ENCODE measurements at places on chromosomes 4 and X. TPM values are rescaled to one million over a fixed set of nuclear protein-coding genes. Genes with fewer than 3 reads are reported as not detected.

GRCh38 chr4:8818063-8818881, 53.4 kb downstream of the HMX1 start:
- H3K27ac ChIP-seq: no peak overlapping the region
- H3K4me1 ChIP-seq: no peaks in the 10 kb centered on the region
- no peak overlapping the region for H3K4me3 ChIP-seq
- peaks cover 15% of the 10 kb centered on the region for H3K27me3 ChIP-seq

Gene NONO
- 916 TPM for total RNA-seq

- no peak overlapping the region for H3K4me3 ChIP-seq
- DNase-seq: no peak
- H3K36me3 ChIP-seq: no peaks in the 10 kb centered on the region
- no peaks in the 10 kb centered on the region for H3K27me3 ChIP-seq
These were observed 431.6 kb downstream of the IDS start for GRCh38 chrX:149073479-149073878.

GRCh38 chr4:186743261-186743660, 19.6 kb upstream of the FAT1 start:
- H3K4me3 ChIP-seq: no peak overlapping the region
- H3K4me1 ChIP-seq: no peaks in the 10 kb centered on the region
- H3K36me3 ChIP-seq: no peaks in the 10 kb centered on the region
- H3K27ac ChIP-seq: no peak overlapping the region
- no peaks in the 10 kb centered on the region for H3K27me3 ChIP-seq

Gene ZNF711
- 34.7 TPM for total RNA-seq

DNA sequence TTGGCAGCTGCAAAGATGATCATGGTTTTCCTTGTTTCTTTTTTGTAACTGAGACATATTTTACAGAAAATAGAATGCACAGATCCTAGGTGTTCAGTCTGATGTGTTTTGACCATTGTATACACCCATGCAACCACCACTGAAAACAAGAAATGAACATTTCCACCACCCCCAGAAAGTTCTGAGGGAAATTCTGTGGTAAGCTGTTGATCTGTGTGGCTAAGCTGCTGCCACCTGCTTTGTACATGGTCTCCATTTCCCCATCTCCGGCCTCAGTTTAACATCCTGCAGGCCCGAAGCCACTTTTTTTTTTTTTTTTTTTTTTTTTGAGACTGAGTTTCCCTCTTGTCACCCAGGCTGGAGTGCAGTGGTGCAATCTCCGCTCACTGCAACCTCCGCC, 65.3 kb downstream of the NYX start:
- peaks cover 19% of the 10 kb centered on the region for H3K4me1 ChIP-seq
- H3K36me3 ChIP-seq: no peaks in the 10 kb centered on the region
- DNase-seq: no peak
- no peaks in the 10 kb centered on the region for H3K27me3 ChIP-seq

Gene SLC7A11
- 9.6 TPM for total RNA-seq

GRCh38 chrX:497186-498014, 110.7 kb upstream of the PPP2R3B start:
- H3K27ac ChIP-seq: no peak overlapping the region
- H3K36me3 ChIP-seq: no peaks in the 10 kb centered on the region
- peak; percentile 33 for DNase-seq

- H3K4me3 ChIP-seq: no peak overlapping the region
- H3K4me1 ChIP-seq: no peaks in the 10 kb centered on the region
- no peak for DNase-seq
- no peaks in the 10 kb centered on the region for H3K36me3 ChIP-seq
These were observed 31.0 kb downstream of the ZNF185 start for GRCh38 chrX:152928761-152929400.

Gene TMEM150C
- 3.8 TPM for total RNA-seq

GRCh38 chrX:25558137-25558536, 542.4 kb upstream of the ARX start:
- H3K4me1 ChIP-seq: no peaks in the 10 kb centered on the region
- no peaks in the 10 kb centered on the region for H3K36me3 ChIP-seq
- no peaks in the 10 kb centered on the region for H3K27me3 ChIP-seq
- DNase-seq: no peak
- no peak overlapping the region for H3K27ac ChIP-seq

DNA sequence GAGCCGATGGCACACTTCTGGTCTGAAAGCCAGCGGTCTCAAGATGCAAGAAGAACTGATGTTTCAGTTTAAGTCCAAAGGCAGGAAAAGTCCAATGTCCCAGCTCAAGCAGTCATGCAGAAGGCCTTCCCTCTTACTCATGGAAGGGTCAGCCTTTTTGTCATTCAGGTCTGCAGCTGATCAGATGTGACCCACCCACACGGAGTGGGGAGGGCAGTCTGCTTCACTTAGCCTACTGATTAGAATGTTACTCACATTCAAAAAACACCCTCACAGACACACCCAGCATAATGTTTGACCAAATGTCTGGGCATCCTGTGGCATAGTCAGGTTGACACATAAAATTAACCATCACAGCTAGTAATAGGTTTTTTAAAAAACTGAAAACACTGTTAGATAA, 6.6 kb downstream of the HCCS start:
- no peaks in the 10 kb centered on the region for H3K27me3 ChIP-seq
- H3K36me3 ChIP-seq: peaks cover 4% of the 10 kb centered on the region
- no peak for DNase-seq
- H3K4me3 ChIP-seq: no peak overlapping the region

Gene PORCN
- 21.2 TPM for total RNA-seq

Gene TMEM47
- 85.2 TPM for total RNA-seq

- H3K27ac ChIP-seq: no peak overlapping the region
- H3K27me3 ChIP-seq: no peaks in the 10 kb centered on the region
- DNase-seq: no peak
- H3K36me3 ChIP-seq: no peaks in the 10 kb centered on the region
These were observed 25.7 kb upstream of the PPARGC1A start for GRCh38 chr4:23915459-23916132.

Gene SUPT20HL2
- total RNA-seq: not detected

Gene C4orf50
- 0.32 TPM for total RNA-seq

GRCh38 chr4:130044788-130045531, 949.0 kb downstream of the C4orf33 start:
- no peaks in the 10 kb centered on the region for H3K27me3 ChIP-seq
- H3K36me3 ChIP-seq: no peaks in the 10 kb centered on the region
- no peak overlapping the region for H3K4me3 ChIP-seq
- DNase-seq: no peak

Gene TLL1
- total RNA-seq: not detected

GRCh38 chrX:101117701-101118100, 19.7 kb downstream of the CENPI start:
- no peaks in the 10 kb centered on the region for H3K27me3 ChIP-seq
- no peak overlapping the region for H3K4me3 ChIP-seq
- H3K4me1 ChIP-seq: no peaks in the 10 kb centered on the region
- no peak for DNase-seq

GRCh38 chrX:7346021-7346420, 198.1 kb upstream of the PUDP start:
- no peak for DNase-seq
- H3K4me1 ChIP-seq: peaks cover 3% of the 10 kb centered on the region
- no peaks in the 10 kb centered on the region for H3K27me3 ChIP-seq
- H3K4me3 ChIP-seq: no peak overlapping the region

GRCh38 chrX:18543738-18544137, 118.3 kb downstream of the CDKL5 start:
- H3K4me1 ChIP-seq: peaks cover 9% of the 10 kb centered on the region
- DNase-seq: no peak
- no peaks in the 10 kb centered on the region for H3K27me3 ChIP-seq
- H3K36me3 ChIP-seq: no peaks in the 10 kb centered on the region
- no peak overlapping the region for H3K4me3 ChIP-seq
- no peak overlapping the region for H3K27ac ChIP-seq

- H3K4me1 ChIP-seq: peaks cover 5% of the 10 kb centered on the region
- H3K36me3 ChIP-seq: no peaks in the 10 kb centered on the region
- no peak overlapping the region for H3K27ac ChIP-seq
- H3K27me3 ChIP-seq: peaks cover 79% of the 10 kb centered on the region
- peak overlapping the region; percentile 62 for H3K4me3 ChIP-seq
- peak; percentile 71 for DNase-seq
These were observed 632 bp downstream of the CCSER1 start for GRCh38 chr4:90127706-90128345.

Gene DCAF8L2
- total RNA-seq: not detected

DNA sequence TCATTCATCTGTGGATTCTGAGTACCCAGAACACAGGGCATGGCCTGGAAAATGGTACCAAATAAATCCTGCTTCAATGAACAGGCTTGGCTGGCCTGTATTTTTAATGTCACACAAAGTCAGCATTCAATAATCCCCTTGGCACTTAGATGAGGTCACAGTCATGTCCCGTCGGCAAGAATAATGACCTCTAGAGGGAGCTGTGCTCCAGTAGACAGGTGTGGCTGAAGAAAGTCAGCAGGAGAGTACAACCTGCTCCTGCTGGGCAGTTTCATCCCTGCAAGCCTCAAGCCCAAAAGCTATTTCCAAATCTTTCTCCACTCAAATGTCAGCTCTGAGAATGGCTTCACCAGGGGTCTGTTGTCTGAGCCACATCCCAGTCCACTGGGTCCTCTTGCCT, 404.0 kb upstream of the F9 start:
- peaks cover 4% of the 10 kb centered on the region for H3K36me3 ChIP-seq
- H3K4me3 ChIP-seq: no peak overlapping the region
- no peaks in the 10 kb centered on the region for H3K27me3 ChIP-seq
- H3K4me1 ChIP-seq: no peaks in the 10 kb centered on the region
- H3K27ac ChIP-seq: no peak overlapping the region

DNA sequence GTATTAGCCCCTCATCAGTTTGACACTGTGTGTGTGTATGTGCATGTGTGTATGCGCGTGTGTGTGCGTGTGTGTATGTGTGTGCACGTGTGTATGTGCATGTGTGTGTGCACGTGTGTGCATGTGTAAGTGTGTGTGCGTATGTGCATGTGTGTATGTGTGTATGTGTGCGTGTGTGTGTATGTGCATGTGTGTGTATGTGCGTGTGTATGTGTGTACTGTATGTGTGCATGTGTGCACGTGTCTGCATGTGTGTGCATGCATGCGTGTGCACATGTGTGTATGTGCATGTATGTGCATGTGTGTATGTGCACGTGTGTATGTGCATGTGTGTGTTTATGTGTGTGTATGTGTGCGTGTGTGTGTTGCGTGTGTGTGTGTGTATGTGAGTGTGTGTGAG, 31.1 kb upstream of the MXRA5 start:
- H3K4me3 ChIP-seq: no peak overlapping the region
- H3K27me3 ChIP-seq: no peaks in the 10 kb centered on the region
- DNase-seq: no peak

- H3K4me3 ChIP-seq: no peak overlapping the region
- peaks cover 21% of the 10 kb centered on the region for H3K4me1 ChIP-seq
- no peak overlapping the region for H3K27ac ChIP-seq
These were observed 211.1 kb downstream of the GLUD2 start for GRCh38 chrX:121258545-121258944.

DNA sequence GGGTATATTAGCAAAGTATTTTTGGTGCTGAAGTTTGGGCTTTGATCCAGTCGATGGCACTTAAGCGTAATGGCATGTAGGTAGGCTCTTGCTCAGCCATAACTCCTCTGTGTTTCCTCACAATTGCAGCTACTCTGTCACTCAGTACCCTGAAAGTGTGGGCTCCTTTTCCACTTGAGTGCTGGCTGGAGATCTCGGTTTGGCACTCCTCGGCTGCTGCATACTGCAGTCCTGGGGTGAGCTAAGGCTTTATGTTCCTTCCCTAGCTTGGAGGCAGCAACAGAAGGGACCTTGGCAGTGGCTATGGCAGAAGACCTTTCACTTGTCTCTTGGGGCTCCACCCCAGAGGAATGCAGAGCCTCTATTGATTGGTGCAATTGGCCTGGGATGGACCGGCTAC, 106.7 kb upstream of the GRXCR1 start:
- no peak for DNase-seq
- no peak overlapping the region for H3K27ac ChIP-seq
- H3K36me3 ChIP-seq: no peaks in the 10 kb centered on the region
- H3K4me1 ChIP-seq: peaks cover 7% of the 10 kb centered on the region
- H3K4me3 ChIP-seq: no peak overlapping the region
- H3K27me3 ChIP-seq: no peaks in the 10 kb centered on the region
